ENCODE measurements at places on chromosomes 6 and 20.

DNA sequence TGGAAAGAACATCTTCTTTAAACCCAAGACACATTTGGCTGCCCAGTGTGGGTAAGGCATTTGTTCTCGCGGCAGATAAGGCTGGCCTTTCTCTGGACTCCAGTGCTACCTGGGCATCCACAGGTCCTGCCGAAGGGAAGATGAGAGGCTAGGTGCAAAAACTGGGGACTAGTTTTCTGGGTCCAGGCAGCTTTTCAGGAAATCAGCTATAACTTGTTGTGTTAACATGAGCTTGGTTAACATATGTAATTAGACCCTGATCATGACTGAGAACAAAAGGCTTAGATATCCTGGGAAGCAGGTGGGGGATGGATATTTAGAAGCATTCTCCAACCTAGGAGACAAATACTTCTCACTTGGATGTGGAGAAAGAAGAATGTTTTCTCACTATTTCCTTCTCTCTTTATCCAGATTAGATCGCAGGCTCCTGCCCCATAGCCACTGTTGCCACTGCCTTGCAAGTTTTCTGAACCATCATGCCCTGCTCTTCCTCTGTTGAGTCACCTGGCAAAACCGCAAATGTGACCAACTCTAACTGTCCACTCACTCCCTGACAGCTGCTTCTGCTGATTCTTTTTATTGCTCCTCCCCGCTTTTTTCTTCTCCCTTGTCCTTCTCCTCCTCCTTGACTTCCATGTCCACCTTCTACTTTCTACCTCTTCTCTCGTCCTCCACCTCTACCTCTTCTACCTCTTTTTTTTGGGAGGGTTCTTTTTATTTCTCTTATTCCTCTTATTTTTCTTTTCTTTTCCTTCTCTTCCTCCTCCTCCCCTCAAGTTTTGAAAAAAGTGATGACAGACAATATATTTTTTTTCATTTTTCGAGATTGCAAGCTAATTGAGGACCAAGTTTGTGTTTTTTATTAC, 258.1 kb downstream of the UTRN start:
- no peak for DNase-seq

GRCh38 chr20:33127422-33128097, 40.4 kb upstream of the BPIFA2 start:
- DNase-seq = no peak

DNA sequence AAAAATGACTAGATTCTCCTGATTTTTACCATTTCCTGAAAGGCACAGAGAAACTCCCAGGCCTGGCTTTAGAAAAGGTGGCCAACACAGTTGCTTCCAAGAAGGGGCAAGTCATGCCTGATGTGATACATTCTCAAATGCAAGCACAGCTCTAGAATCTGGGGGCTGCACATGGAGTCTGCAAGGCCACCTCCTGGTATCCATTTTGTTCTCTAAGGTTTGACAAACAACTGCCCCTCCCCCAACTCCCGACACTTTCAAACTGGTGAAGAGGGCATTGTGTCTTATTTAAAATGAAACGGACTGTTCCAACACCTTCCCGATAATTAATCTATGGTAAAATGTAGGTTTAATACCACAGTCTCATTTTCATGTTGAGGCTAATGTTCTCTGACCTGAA, 220.2 kb upstream of the CEP162 start:
- DNase-seq = no peak

GRCh38 chr6:53692172-53692571, 26.6 kb upstream of the KLHL31 start:
- no peak for DNase-seq

DNA sequence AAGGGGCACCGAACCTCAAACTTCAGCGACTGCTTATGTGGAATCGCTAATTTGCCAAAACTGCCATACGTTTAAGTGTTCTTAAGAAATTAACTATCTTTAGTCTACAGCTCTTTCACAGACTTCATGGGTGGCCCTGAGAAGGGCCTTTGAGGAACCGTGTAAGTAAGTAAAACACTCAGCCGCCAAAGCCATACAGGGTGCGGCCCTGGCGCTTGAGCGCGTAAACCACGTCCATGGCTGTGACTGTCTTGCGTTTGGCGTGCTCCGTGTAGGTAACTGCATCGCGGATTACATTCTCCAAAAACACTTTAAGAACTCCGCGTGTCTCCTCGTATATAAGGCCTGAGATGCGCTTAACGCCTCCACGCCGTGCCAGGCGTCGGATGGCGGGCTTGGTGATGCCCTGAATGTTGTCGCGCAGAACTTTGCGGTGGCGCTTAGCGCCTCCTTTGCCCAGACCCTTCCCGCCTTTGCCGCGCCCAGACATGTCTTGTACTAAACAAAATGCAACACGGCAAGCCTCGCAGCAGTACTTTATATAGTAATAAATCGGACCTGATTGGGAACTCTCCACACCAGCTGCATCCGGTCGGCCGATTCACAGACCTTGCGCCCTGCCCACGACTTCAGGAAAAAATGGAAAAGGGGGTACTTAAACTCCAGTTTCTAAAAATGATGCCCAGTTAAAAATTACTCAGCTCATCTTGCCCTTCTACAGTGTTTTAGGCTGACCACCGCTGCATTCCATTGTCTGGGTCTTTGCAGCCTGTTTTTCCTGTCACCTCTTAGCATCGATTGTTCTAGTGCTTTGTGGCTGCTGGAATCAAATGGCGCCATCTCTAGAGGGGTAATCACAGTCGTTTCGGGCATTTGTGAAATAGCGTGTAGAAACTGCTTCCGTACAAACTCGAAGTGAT, 38.9 kb downstream of the OR2B2 start:
- DNase-seq = no peak

DNA sequence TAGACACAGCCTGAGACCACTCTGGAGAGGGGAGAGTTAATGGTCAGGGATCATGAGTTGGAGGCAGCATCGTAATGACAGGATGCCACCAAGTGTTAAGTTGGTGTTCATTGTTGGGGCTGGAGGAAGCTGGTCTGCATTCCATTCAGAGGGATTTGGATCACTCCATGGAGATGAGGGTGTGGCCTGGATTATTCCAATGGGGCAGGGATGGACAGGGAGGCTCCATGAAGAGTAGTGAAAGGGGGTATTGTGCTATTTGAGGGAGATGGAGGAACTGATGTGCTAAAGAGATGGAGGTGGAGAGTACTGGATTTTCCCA, 1.1 kb downstream of the SAPCD1 start:
- DNase-seq = no peak

DNA sequence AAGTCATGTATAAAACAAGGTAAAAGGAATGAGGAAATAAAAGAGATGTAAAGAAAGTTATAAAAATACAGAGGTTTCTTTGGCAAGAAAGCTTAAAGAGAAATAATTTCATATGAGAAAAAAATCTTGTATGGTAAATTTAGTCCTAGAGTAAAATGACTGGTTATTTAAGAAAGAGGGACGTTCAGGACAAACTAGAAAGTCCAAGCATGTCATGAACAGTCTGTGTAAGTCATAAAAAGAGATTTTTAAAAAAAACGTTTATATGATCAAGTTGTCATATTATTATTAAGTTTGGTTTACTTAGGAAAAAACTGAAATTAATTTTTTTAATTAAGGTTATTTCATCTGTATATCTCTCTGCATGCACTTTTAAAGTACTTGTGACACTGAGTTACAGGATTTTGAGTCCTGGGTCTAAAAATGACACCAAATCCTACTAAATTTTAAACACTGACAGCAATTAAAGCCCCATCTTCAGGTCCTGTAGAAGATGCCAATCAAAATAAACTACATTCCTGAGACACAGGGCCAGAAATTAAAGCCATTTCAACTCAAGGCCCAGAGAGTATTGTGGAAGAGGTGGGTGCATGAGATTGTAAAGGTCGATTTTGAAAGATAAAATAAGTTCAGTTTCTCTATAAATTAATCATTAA, 62.4 kb downstream of the AGPAT4 start:
- no peak for DNase-seq

- no peak for DNase-seq
Observed at GRCh38 chr20:37804584-37805566, 98.1 kb upstream of the VSTM2L start.

GRCh38 chr20:34713194-34713943, 9.2 kb downstream of the TP53INP2 start:
- no peak for DNase-seq

- DNase-seq = no peak
Observed at GRCh38 chr6:31070711-31071197, 41.6 kb downstream of the C6orf15 start.

DNA sequence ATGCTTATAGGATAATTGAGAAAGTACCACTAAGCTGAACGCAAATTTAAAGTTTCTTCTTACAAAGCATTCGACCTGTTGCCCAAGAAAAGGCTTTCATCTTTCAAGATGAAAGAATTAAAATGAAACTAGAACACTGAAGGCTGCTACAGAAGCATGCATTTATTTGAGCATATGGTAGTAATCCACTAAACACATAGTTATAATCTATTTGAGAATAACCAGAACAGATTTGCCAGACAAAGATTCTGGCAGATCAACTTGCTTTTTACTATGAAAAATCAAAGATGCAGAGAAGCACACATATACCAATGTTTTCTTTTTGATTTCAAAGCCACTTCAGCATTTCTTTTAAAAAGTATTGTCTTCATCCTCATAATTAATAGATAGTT, 412.2 kb downstream of the UTRN start:
- no peak for DNase-seq

- DNase-seq = no peak
Observed at GRCh38 chr6:152642578-152643375, 5.6 kb upstream of the SYNE1 start.

GRCh38 chr6:36608788-36609563, 14.8 kb downstream of the SRSF3 start:
- no peak for DNase-seq

DNA sequence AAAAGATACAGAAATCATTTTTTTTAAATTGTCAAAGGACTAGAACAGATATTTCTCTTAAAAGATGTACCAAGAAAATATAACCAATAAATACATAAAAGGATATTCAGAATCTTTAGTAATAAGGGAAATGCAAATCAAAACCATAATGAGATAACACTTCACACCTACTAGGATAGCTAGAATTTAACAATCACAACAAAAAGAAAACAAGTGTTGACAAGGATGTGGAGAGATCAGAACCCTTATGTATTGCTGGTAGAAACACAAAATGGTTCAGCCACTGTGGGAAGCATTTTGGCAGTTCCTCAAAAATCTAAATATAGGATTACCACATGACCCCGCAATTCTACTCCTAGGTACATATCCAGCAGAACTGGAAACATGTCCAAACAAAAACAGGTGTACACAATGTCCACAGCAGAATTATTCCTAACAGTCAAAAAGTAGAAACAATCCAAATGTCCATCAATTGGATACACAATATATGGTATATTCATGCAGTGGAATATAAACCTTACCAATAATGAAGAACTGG, 211.0 kb downstream of the LRFN2 start:
- DNase-seq = no peak

- no peak for DNase-seq
Observed at GRCh38 chr6:13722880-13723279, 11.2 kb upstream of the RANBP9 start.

- DNase-seq = no peak
Observed at GRCh38 chr6:160933256-160933655, 58.3 kb upstream of the MAP3K4 start.

GRCh38 chr6:141482796-141483597, 649.7 kb upstream of the GJE1 start:
- DNase-seq = no peak

DNA sequence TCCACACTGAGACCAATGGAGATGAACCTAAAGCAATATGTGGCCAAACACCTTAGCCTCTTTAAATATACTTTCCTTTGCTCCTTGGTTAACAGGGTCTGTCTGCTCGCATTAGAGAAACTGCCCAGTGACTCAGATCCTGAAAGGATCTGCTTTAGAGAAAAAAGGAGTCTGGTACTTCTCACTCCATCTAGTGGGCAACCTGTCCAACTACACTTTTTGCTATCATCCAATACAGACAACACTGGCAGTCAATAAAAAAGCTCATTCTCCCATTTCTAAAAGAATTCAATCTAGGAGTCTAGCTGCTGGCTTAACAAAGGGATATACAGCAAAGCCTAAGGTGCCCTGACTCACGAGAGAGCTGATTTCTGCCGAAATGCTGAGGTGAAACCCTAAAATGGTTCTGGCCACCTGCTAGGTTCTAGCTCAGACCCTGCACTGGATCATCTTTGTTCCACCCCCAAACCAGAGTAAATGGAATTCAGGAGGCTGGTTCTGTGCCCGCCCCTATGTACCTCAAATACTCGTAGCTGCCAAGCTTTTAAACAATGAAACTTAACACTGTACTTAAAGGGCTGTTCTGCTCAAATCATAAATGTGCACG, 11.5 kb downstream of the GNL1 start:
- DNase-seq = no peak

DNA sequence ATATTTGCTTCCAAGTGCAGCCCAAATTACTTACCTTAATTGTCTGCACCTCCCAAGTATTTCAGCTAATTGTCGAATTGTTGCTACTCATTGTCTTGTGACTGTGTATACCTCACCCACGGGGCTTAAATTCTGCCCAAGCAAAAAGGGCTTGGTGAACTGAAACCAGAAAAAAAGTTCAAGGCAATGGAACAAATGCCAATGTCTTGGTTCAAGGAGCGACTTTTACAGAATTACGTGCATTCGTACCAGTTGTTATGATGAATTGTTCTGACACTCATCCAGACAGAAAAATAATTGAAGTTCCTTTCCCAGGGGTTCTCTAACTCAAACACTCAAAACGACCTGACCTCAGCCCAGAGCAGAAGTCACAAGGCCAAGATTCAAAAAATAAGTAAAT, 13.9 kb upstream of the PXDC1 start:
- no peak for DNase-seq

DNA sequence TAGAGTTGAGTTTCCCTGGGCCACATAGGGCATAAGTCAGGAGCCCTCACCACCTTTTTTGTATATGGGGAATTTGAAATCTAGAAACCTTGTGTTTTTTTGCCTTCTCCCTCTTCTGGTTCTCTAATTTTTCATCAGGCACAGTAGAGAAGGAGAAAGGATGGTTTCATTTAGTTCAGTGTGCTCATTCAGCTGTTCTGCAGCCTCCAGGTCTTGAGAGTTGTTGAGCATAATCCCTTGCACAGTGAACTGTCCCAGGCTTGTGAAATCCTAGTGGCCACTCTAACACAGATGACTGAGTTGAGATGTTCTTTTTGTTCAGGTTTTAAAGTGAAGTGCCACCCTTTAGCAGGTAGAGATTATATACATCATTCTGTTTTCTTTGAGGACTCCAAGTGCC, 183.5 kb downstream of the CDKAL1 start:
- no peak for DNase-seq

DNA sequence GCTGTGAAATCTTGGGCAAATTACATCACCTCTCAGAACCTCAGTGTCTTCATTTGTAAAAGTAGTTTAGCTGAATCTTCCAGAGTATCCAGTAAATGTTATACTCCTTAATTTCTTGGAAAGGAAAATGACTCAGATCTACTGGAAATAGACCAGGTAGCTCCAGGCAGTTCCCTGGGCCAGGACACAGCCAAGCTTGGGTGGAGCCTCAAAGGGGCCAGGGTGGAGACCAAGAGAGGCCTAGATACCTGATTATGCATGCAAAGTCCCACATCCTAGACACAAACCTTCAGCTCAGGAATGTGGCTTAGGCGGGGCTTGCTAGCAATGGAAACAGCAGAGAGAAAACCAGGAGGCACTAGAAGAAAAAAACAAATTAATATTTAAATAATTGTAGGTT, 272.8 kb downstream of the MAFB start:
- DNase-seq = no peak

GRCh38 chr6:83536034-83536646, 23.8 kb downstream of the PRSS35 start:
- peak; percentile 27 for DNase-seq
